A549 treated with ZK216348 at 1 μM for 4 hours (cell line): ENCODE measurements at places on chromosomes 6 and 20. TPM values are rescaled to one million over a fixed set of nuclear protein-coding genes. Genes with fewer than 3 reads are reported as not detected.

The DEFB129 gene
- total RNA-seq = not detected in 5 replicates

The CD93 gene
- total RNA-seq = not detected in 5 replicates

The PDE10A gene
- total RNA-seq = 27.5 to 33.7 TPM (median 30.1 TPM) in 5 replicates

The ABHD16B gene
- total RNA-seq = not detected in 5 replicates

The CTCFL gene
- total RNA-seq = not detected in 5 replicates

The SOBP gene
- 0.85 to 1.6 TPM (median 1.1 TPM) in 5 replicates for total RNA-seq

The HSPA12B gene
- 0.35 to 0.65 TPM (median 0.45 TPM) in 5 replicates for total RNA-seq

The PSORS1C2 gene
- total RNA-seq = not detected in 5 replicates

The SLC18B1 gene
- 4.1 to 6.7 TPM (median 4.5 TPM) in 5 replicates for total RNA-seq

The C20orf202 gene
- total RNA-seq = not detected in 5 replicates

The VGLL2 gene
- not detected in 5 replicates for total RNA-seq

The AIF1 gene
- total RNA-seq = not detected in 5 replicates

The PPP1R14C gene
- total RNA-seq = 1.1 to 1.7 TPM (median 1.5 TPM) in 5 replicates

The EBF4 gene
- 2.3 to 2.7 TPM (median 2.4 TPM) in 5 replicates for total RNA-seq

The PAX1 gene
- 0.09 TPM in 1 of 5 replicates, not detected in the others for total RNA-seq

The NKAIN4 gene
- 4.6 to 8.9 TPM (median 5.2 TPM) in 5 replicates for total RNA-seq

The NELFCD gene
- 41.1 to 49.6 TPM (median 46.2 TPM) in 5 replicates for total RNA-seq

The SNAP91 gene
- 0.12 to 0.49 TPM (median 0.24 TPM) in 5 replicates for total RNA-seq

The DEFB113 gene
- total RNA-seq = not detected in 5 replicates

The SLC22A16 gene
- total RNA-seq = not detected in 5 replicates

The TNFRSF6B gene
- 0.33 to 1.4 TPM (median 0.86 TPM) in 5 replicates for total RNA-seq

The OOEP gene
- total RNA-seq = not detected in 5 replicates

The THBS2 gene
- not detected in 5 replicates for total RNA-seq

The SRMS gene
- total RNA-seq = 0.18 to 0.22 TPM in 2 of 5 replicates, not detected in the others

The FAM83B gene
- total RNA-seq = 0.07 to 0.08 TPM (median 0.07 TPM) in 3 of 5 replicates, not detected in the others

The KIAA1755 gene
- 0.08 to 0.24 TPM (median 0.17 TPM) in 5 replicates for total RNA-seq

The TRIM10 gene
- not detected in 5 replicates for total RNA-seq
